HuH-7.5 (cell line): ENCODE measurements at places on chromosomes 7 and 10.

DNA sequence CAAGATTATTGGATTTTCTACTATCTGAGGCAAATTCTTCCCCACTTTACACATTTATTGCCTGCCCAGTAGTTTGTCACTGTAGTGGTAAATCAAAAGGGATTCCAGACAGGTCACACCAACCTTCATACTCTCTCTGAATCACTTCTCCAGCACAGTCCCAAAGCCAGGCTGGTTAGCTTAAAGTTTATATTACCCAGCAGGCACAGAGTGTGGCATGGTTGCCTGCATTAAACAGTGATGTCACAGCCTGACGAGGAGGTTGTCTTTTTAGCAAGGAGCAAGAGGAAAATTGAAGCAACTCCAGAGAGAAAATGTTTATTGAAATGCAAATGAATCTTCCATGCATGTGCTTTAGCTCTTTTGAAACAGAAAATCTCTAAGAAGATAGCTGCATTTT, 375.5 kb upstream of the CELF2 start:
- no peak for DNase-seq

DNA sequence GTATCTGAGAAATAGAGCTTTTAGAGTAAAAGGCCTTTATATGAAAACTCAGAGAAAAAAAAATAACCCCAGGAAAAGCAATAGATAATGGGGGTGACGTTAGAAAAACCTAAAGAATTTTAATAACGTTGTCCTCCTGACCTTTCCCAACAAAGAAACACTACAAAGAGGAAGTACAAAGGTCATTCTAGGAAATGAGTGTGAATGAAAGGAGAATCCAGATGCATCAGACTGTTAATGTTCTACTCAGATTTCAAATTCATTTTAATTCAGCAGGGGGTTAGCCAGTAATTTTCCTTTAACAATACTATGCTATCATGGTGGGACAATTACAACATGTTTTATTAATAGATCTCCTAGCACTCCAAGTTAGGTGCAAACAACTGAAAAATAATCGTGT, 73.8 kb upstream of the CDK1 start:
- no peak for DNase-seq

DNA sequence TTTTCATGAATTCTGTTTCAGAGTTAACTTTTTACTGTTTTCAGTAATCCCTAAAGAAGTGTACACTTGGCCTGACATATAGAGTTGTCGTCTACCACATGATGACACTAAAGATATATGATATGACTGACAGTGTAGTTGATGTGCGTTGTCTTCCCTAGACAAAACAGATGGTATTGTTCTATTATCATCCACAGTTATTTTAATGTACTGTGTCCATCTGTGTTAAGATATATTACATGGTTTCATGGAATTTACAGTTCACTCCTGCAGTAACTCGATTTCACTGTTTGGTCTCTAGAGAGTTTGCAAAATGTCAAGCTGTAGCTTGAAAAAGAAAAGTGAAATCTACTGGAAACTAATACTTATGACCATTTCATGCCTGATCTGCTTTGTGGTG, 18.1 kb downstream of the FOXP2 start:
- DNase-seq: no peak

- no peak for DNase-seq
Measured at GRCh38 chr10:26983156-26983555, 117.1 kb downstream of the ANKRD26 start.

DNA sequence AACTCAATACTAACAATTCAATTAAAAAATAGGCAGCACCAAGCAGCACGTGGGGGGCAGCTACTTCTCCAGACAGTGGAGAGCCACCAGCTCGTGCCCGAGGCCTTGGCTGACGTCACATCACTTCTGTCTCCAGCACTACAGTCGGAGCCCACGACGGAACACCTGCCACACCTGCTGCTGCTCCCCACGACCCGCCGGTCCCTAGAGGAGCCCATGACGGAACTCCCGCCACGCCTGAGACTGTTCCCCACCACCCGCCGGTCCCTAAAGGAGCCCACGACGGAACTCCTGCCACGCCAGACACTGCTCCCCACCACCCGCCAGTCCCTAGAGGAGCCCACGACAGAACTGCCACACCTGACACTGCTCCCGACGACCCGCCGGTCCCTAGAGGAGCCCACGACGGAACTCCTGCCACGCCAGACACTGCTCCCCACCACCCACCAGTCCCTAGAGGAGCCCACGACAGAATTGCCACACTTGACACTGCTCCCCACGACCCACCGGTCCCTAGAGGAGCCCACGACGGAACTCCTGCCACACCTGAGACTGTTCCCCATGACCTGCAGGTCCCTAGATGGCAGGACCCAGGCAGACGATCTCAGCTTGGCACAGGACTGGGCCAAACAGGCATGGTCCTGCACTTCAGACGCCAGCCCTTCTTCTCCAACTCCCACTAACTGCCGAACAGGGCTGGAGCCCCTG, 258.0 kb downstream of the ELFN1 start:
- DNase-seq: no peak

GRCh38 chr10:129945941-129946760, 17.9 kb downstream of the EBF3 start:
- no peak for DNase-seq

GRCh38 chr10:124737708-124738107, 6.5 kb downstream of the FAM53B start:
- no peak for DNase-seq

- DNase-seq: no peak
Measured at GRCh38 chr10:1521741-1522140, 215.6 kb downstream of the ADARB2 start.

GRCh38 chr10:113713640-113713982, 33.9 kb downstream of the CASP7 start:
- DNase-seq: no peak
